CD4-positive, alpha-beta T cell treated with Interleukin-17A for 1 hour (primary cell): ENCODE measurements at places on chromosomes 4 and X.
A peak's percentile ranks its signal among the peaks of the same experiment; 100 is the strongest.

DNA sequence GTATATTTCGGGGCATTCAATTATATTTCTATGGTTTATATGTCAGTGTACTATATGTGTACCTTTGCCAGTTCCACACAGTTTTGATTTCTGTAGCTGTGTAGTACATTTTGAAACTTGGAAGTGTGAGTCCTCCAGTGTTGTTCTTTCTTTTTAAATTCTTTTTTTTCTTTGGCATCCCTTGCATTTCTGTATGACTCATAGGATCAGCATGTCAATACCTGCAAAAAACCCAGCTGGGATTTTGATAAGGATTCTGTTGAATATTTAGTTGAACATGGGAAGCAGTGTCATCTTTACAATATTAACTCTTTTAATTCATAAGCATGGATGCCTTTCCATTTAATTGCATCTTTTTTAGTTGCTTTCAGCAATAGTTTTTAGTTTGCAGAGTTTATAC is 100.0 kb downstream of the SH3BGRL start:
- DNase-seq, result no peak

DNA sequence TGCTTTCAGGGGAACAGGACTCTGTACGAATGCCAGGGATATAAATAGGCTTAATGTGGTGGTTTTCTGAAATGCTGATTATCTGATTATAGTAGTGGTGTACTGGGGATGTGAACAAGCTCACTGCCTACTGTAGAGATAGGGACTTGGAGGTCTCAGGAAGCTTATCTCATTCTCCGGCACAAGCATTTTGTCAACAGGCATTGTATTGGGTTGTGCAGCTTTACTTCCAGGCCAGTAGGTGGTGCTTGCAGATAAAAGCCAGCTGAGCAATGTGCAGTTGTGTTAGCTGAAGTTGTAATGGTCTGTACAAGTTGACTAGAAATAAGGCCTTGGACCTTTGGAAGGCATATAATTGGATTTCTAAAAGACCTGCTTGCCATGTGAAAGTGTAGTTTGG is 49.5 kb upstream of the TMLHE start:
- DNase-seq, result no peak

DNA sequence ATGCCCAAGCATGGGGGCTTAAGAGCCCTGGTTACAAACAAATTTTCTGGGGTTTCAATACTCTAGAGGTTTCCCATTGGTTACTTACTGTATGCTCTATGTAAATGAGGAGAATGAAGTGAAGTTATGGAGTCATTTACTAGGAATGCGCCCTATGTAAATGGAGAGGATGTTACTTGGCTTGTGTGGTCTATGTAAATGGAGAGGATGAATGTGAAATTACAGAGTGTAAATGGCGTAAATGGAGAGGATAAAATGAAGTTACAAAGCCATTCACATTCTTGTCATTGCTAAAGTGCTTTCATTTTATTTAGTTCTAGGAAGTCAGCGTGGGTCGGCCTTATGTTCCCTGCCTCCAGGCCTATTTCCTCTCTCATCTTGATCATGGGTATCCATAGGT is 810.5 kb upstream of the ADGRL3 start:
- no peak for DNase-seq

DNA sequence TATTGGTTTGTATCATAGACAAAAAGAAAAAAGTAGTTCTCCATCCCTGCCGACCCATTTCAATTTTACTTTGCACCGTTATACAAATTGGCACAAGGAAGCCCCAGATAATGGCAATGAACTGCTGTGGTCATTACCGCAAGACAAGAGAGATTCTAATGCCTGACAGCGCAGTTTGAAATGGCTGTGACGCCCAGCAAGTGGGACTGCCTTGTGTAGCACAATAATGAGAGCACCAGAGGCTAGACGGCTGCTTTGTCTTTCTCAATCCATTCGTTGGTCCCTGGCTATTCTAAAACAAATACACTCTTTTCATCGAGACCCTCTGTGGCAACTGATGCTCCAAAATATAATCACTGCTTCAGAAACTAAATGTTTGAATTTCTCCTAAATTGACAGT is 192.4 kb upstream of the NEIL3 start:
- DNase-seq, result no peak

GRCh38 chr4:164224871-164225270 is 529.1 kb upstream of the SMIM31 start:
- DNase-seq, result no peak

GRCh38 chrX:39112143-39112542 is 310.9 kb downstream of the MID1IP1 start:
- no peak for DNase-seq

- no peak for DNase-seq
These were observed 65.5 kb upstream of the FGG start for GRCh38 chr4:154677923-154678322.

DNA sequence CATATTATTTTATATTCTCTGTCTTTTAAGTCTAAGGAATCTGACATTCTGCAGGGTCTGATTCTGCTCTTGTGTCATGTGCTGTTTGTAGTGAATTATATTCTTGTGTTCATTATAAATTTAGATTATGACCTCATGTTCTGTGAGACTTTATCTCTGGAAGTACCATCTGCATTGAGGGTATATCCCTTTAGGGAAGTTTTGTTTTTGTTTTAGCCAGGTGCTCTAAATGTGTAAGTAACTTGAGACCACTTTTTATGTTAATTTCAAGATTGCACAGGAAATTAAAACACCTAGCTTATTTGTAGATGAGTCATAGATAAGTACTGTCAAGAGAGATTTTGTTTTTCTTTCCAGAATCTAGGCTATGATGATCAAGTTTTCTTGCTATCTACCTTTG is 35.0 kb upstream of the DKK2 start:
- no peak for DNase-seq

GRCh38 chr4:78074759-78075158 is 17.6 kb downstream of the FRAS1 start:
- no peak for DNase-seq

GRCh38 chrX:13144927-13145655 is 100.7 kb upstream of the FAM9C start:
- no peak for DNase-seq

GRCh38 chr4:36233567-36234266 is 10.6 kb downstream of the ARAP2 start:
- no peak for DNase-seq

GRCh38 chr4:14049946-14050345 is 422.4 kb upstream of the BOD1L1 start:
- DNase-seq, result no peak

GRCh38 chrX:39907964-39908661 is 189.6 kb downstream of the BCOR start:
- DNase-seq, result no peak

DNA sequence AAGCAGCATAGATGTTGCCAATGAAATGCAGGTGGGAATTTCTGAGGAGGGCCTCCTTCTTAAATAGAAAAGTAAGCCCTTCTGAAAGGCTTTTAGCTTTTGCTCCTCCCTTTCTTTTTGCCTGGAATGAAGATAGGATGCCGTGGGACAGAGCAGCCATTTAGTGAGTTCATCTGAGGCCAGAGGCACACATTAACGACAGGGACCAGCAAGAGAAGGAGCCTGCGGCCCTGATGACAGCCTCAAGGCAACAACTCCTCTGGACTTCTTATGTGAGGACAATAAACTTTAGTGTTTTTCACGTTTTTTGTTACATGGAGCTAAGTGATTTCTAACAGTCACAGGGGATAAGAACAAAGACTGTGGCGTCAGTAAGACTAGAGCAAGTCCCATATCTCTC is 1.1 kb upstream of the BDH2 start:
- DNase-seq, result no peak

DNA sequence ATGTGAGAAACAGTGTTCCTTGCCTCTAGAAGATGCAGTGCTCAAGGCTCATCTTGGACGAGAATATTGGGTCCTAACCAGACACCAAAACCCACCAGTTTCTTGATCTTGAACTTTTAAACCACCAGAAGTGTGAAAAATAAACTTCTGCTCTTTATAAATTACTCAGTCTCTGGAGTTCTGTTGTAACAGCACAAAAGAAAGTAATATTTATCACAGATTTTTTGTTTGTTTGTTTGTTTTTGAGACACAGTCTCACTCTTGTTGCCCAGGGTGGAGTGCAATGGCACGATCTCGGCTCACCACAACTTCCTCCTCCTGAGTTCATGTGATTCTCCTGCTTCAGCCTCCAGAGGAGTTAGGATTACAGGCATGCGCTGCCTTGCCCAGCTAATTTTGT is 371.1 kb upstream of the NDST4 start:
- DNase-seq, result no peak

GRCh38 chr4:139229534-139230039 is 50.4 kb downstream of the MGARP start:
- peak; percentile 68 for DNase-seq

DNA sequence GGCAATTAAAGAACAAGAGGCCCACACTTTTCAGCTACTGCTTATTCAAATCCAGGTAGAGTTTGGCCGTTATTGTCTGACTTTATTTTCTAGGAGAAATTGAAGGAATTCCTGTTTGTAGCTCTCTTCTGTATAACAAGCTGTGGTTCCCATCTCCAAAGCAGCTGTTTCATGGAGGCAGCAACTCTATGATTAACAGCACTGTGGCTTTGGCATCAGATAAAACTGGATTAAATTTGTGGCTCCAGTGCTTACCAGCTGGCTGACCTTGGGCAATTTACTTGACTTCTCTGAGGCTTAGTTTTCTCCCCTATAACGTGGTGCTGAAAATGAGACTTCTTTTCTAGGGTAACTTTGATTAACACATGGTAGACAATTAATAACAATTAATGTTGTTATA is 28.1 kb downstream of the SLC30A9 start:
- no peak for DNase-seq

DNA sequence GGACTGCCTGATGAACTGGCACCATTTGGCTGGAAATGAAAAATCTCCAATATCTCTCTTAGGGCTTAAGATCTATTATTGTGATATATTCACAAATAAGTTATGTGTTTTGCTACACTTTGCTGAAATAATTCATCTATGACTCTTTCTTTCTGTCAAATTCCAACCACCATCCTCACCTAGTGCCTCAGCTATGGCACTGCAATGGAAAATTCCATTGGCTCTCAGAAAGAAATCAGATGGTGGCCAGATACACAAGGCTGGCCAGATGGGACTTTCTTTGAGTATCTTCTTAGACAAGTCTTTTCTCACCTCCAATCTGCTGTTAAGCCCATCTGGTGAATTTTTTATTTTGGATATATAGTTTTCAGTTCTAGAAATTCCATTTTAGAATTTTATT is 28.0 kb downstream of the NAT8L start:
- no peak for DNase-seq

DNA sequence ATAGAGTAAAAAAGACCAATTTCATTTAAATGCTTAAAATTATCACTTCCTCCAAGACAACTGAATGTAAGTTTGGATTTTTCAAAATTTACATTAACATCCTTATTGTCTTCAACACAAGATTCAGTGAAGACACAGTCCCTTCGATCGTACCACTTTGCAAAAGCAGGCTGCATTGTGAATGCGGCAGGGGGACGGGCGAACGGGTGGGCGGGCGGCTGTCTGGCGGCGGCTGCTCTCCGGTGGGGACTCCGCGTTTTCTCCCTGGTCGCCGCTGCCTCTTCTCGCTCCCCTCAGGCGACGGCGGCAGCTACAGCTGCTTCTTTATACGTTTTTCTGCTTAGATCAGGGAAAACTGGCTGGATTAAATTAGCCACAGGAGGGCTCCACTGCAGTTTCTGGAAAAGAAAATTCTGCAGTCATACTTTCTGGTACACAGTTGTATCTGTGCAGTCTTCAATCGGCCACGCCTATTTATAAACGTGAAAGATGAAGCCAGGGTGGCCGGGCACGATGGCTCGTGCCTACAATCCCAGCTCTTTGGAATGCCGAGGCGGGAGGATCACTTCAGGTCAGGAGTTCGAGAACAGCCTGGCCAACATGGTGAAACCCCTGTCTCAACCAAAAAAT is 33.9 kb upstream of the HPF1 start:
- no peak for DNase-seq

DNA sequence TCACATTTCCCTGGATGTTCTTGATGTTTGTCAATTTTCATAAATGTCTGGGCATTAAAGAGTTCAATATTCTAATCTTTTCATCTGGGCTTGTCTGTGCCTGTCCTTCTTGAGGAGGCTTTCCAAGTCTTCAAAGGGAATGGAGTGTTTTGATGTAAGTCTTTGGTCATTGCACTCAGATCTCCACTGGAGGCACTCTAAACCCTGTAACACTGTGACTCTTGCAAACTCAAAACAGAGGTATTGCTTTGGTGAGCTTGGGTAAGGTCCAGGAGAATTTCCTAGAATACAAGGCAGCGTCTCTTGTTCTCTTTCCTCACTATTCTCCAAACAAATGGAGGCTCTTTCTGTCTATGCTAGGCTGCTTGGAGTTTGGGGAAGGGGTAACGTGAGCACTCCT is 1118.1 kb upstream of the PABPC4L start:
- no peak for DNase-seq
